ENCODE measurements at places on chromosomes 7 and 10.

DNA sequence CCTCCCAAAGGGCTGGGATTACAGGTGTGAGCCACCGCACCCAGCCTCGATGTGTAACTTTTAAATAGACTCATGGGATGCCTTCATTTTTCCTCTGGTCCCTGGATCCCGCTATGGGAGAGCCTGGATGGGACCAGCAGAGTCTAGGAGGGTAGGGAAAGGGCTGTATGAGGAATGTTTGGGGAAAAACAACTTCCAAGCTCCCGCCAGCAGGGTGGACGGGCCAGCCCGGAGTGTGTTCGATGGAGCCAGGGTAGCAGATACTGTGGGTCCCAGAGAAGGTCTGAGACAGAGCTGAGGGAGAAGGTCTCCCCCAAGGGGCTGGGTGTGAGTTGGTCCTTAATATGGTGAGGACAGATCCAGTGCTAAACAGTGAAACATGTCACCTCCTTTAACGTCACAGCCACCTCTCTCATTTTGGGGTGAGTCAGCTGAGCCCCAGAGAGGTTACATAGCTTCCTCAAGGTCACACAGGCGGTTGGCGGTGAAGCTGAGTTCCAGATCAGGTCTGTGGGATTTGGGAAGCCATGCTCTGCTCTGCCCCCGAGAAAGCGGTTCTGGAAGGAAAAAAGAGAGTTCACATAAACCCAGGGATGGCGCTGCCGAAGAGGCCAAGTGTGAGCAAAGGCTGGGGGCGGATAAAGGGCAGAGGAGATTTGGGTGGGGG lies 66.4 kb downstream of the MYL10 start:
- DNase-seq: no peak

GRCh38 chr7:30814700-30815387 lies 43.6 kb downstream of the MINDY4 start:
- DNase-seq: no peak

- DNase-seq: no peak
Measured at GRCh38 chr10:19012111-19012510, 36.5 kb upstream of the MALRD1 start.

DNA sequence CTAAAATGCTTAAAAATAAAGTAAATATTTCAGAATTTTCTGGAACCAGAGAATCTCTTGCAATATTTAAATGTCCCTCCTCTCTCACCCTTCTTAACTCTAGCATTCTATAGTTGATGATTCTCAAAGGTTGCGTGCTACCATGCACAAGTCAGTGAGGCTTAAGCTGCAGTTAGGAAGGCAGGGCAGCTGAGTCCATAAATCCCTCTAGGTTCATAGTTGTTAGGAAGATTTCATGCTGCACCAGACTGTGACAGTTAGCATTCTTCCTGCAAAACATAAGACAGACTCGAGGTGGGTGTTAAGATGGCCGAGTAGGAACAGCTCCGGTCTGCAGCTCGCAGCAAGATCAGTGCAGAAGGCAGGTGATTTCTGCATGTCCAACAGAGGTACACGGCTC lies 70.6 kb downstream of the MET start:
- no peak for DNase-seq

GRCh38 chr10:7657552-7657951 lies 9.2 kb downstream of the ITIH5 start:
- no peak for DNase-seq

DNA sequence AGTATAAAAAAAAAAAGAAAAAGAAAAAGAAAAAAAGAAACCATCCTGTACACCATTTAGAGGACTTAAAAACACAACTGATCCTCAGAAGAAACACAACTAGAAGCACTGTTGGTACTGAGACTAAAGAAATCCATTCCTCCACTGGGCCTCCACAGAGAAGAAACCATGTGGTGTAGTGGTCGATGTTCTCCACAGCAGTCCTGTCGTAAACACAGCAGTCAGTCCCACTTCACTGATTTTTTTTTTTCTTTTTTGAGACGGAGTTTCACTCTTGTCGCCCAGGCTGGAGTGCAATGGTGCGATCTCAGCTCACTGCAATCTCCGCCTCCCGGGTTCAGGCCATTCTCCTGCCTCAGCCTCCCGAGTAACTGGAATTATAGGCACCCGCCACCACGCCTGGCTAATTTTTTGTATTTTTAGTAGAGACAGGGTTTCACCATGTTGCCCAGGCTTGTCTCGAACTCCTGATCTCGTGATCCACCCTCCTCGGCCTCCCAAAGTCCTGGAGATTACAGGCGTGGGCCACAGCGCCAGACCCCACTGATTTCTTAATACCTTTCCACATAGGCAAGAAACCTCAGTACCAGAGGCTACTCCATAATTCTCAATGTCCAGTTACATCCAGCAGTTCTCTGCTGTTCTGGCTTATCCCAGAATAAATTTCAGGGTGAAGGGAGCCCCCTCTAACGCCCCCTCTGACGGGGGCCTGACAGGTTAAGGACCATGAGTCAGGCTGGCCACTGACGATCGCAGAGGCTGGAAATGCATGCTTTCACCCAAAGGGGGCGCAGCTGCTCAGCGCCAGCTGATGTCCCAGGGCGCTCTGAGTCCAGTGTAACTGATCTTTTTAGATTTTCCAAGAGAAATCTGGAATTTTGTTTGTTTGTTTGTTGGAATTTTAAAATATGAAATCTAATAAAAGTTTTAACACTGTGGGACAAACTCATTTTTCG lies 24.8 kb upstream of the FFAR4 start:
- DNase-seq: no peak

- DNase-seq: no peak
Measured at GRCh38 chr10:25849268-25849667, 84.8 kb upstream of the MYO3A start.

DNA sequence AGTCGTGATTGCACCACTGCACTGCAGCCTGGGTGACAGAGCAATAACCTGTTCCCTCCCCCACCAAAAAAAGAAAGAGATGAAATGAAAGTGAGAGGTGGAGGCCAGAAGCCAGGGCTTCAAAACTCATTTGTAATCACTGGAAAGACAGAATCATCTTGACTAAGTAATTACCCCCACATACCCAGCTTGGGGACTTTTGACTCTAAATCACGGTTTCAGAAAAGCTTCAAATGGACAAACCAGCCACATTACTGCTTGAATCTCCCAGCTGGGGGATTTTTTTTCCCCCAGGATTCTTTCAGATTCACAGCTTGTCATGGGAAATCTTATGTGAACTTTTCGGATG lies 361.0 kb downstream of the FRMD4A start:
- DNase-seq: no peak

GRCh38 chr7:21169667-21170580 lies 258.0 kb upstream of the SP4 start:
- DNase-seq: no peak

- no peak for DNase-seq
Measured at GRCh38 chr7:78350391-78350790, 551.8 kb downstream of the PHTF2 start.

DNA sequence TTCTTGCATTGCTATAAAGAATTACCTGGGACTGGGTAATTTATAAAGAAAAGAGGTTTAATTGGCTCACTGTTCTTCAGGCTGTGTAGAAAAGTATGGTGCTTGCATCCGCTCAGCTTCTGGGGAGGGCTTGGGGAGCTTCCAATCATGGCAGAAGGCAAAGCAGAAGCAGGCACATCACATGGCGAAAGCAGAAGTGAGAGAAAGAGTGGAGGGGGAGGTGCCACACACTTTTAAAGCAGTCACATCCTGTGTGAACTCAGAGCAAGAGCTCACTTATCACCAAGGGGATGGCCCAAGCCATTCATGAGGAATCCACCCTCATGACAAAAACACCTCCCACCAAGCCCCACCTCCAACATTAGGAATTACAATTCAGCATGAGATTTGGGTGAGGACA lies 303.5 kb downstream of the OTUD1 start:
- DNase-seq: no peak

- DNase-seq: no peak
Measured at GRCh38 chr10:10418387-10418786, 599.3 kb upstream of the CELF2 start.

- DNase-seq: no peak
Measured at GRCh38 chr10:112298581-112298980, 15.4 kb downstream of the TECTB start.

GRCh38 chr7:42661312-42661711 lies 250.6 kb downstream of the C7orf25 start:
- DNase-seq: no peak

GRCh38 chr10:109746861-109747260 lies 176.4 kb downstream of the XPNPEP1 start:
- no peak for DNase-seq

DNA sequence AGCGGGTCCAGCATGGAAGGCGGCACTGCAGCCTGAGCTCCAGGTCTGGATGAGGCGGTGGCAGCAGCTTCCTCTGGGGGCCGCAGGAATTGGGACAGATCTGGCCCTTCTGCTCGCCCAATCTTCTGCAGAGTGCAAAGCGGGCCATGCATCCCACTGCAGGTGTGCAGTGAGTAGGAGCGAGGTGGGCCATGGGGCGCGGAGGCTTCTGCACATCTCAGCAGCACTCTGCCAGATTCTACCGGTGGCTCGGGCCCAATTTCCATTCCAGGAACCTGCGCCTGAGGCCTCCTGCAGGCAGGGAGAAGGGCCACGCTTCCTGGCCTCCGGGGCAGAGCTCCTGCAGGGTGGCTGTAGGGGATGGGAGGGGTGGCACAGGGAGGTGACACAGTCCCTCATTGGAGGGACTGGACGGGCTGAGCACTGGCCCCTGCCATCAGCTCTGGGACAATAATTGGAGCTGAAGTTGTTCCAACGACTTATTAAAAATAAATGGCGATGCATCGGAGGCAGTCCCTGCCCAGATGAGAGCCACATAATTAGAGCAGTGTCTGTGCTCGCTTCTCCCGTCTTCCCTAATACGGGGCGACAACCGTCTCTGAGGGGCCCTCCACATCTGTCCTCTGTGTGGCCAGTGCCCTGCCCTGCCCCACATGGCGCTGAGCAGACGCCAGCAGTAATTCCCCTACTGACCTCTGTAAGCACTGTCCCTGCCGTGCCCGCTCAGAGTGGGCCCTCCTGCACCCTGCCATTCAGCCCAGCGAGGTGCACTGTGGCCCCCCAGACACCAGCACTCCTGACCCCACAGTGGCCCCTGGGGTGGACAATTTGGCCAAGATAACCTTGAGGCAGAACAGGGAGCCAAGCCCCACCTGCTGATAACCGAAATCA lies 197.5 kb downstream of the ELFN1 start:
- no peak for DNase-seq

DNA sequence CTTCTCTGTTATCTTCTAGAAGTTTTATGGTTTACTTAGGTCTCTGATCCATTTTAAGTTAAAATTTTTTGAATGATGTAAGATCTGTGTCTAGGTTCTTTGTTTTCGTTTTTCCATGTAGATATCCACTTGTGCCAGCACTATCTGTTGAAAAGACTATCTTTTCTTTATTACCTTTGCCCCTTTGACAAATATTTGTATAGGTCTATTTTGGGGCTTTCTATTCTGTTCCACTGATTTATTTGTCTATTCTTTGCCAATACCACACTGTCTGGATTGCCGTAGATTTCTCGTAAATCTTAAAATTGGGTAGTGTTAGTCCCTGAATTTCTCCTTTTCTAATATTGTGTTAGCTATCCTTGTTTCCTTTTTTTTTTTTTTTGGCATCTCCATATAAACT lies 71.4 kb upstream of the PDSS1 start:
- DNase-seq: no peak

DNA sequence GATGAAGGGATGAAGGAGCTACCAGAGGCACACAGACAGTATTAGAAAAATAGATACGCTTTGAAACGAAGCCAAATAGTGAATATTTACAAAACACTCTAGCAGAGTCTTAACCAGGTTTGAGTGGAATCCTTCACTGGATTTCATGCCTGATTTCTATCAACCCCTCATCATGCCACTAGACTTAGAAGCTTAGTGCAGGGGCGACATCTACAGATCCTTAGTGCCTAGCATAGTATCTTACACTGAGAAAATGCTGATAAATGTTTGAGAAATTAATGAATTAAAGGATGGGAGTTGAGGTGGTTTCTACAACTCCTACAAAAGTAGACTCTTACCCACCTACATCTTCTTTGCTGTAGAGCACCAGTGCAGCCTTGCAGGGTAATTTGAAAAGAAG lies 54.7 kb upstream of the CCNJ start:
- no peak for DNase-seq

DNA sequence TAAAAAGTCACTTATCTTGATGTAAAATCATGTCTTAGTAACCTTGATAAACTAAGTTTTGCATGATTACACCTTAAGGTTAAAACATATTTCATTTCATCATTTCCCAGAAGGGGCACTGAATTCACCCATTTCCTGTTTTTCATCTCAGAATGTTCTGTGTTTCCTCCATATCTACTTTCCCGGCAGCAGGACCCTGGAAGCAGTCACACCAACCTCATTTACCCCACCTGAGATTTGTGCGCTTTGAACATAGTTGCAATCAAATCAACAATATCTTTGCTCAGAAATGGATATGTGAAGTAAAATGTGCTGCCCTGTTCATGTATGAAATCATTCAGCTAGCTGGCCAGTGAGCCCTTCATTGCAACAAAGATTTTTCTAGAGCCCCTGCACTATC lies 46.8 kb downstream of the IKZF1 start:
- DNase-seq: no peak

GRCh38 chr10:11131112-11131639 lies 113.5 kb downstream of the CELF2 start:
- no peak for DNase-seq

DNA sequence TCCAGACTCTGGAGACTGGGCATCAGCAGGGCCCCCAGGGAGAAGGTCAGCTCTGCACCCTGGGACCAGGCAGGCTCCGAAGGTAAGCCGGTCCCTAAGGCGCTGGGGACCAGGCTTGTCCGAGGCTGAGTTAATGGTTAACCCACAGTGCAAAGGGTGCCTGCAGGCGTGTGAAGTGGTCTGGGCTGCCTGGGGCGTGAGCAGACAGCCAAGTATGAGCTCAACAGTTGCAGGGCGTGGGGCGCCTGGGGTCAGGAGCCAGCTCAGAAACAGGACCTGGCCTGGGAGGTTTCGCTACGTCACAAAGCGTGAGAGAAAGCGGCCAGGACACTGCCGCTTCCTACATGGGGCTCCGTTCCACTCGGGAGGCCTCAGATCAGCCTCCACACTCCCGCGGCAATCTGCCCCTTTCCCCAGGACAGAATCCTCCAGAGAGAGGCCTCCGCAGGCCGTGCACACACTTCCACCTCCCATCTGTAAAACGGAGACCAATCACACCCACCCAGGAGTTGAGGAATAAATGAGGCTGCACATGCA lies 16.0 kb downstream of the PDGFA start:
- DNase-seq: no peak

All from activated T-helper 1 cell treated with anti-CD3 and anti-CD28 coated beads, Interleukin-2, amount 50 U/mL, for 16 hours (primary cell).